ENCODE measurements at places on chromosomes 16 and 17.

GRCh38 chr17:30579610-30580315 is 102.6 kb downstream of the GOSR1 start:
- DNase-seq: no peak

DNA sequence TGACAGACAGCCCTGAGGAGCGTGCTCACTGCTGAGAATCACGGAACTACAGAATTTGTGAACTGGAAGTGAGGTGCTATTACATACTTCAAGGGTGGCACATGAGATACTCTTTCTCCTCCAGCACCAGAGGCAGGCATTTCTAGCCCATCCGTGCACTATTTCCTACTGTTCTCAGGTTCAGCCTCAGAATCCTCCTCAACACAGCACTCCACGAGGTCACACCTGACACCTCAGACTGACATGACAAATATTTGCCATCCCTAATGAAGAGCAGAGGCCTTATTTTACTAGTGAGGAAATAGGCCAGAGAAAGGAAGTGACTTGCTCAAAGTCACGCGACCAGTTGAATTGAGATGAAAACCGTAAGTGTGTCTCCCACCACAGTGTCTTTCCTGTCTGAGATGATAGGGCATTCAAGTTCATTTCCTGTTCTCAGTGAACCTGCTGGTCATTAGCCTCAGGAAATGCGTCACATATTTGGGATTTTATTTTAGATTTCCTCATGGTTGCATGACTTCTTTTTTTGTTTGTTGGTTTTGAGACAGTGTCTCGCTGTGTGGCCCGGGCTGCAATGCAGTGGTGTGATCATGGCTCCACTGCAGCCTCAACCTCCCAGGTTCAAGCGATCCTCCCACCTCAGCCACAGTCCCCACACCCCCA is 23.6 kb downstream of the SEZ6 start:
- peak; percentile 39 for DNase-seq

- DNase-seq: no peak
Observed at GRCh38 chr17:19897903-19898302, 30.2 kb upstream of the ULK2 start.

DNA sequence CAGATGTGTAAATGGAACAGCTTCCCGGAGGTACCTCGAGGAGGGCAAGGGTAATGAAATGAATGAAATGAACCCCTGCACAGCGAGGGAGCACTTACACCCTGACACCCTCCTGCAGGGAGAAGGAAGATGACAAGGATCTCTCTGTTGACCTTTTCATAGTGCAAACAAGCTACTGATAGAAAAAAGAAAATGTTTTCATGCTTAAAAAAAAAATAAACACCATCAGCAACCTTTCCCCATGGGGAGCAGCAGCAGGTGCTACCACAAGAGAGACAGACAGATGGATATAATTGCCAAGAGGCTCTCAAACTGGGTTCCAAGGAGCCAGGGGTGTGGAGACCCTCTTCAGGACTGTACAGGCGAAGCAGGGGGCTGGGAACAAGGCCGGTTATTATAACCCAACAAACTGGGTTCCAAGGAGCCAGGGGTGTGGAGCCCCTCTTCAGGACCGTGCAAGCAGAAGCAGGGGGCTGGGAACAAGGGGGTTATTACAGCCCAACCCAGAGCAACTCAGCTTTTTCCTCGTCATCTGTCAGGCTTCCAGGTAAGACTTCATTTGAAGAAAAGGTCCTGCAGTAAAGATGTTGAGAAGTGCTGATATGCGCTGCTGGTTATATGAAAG is 718 bp upstream of the RPH3AL start:
- no peak for DNase-seq

DNA sequence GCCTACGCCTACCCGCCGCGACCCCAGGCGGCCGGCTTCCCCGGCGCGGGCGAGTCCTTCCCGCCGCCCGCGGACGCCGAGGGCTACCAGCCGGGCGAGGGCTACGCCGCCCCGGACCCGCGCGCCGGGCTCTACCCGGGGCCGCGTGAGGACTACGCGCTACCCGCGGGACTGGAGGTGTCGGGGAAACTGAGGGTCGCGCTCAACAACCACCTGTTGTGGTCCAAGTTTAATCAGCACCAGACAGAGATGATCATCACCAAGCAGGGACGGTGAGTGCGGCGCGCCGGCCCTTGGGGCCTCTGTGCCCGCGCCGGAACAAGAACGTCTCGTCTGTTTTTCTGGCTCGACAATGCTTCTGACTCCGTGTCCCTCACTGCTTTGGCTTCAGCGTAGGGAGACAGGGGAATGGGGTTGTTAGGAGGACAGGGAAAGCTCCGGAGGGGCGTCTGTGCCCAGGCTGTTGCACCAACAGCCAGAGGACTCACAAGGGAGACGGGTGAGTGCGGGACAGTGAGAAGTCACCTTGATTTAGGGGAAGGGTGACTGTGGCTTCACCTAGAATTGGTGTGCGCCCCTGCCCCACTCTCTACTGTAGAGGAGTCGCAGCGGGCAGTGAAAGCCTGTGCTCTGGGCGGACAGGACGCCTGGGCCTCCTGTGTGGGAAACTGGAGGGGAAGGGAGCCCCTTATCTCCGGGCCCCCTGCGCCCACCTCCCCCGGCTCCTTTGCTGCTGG is 806 bp downstream of the TBX21 start:
- DNase-seq: no peak

- no peak for DNase-seq
Observed at GRCh38 chr17:37643869-37644268, 623 bp upstream of the DDX52 start.

GRCh38 chr16:47578573-47578972 is 117.4 kb downstream of the PHKB start:
- no peak for DNase-seq

DNA sequence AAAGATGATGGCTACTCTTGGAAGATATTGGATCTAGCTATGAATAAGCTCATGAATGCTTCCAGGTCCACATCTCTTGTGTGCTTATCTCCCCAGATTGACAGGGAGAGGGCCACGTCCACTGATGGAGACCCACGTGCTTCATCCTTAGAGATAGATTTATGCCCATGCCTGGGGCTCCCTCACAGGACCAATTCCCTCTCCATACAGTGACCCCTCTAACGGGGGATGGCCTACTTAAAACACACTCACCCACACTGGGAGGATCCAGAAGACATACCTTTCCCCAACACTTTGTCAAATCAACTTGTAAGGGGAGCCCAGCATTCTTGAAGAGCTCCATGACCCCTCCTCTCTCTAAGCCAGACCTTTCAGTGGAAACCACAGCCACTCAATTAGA is 169.7 kb upstream of the CDH5 start:
- no peak for DNase-seq

GRCh38 chr16:8885674-8886592 is 3.8 kb downstream of the LITAFD start:
- no peak for DNase-seq

DNA sequence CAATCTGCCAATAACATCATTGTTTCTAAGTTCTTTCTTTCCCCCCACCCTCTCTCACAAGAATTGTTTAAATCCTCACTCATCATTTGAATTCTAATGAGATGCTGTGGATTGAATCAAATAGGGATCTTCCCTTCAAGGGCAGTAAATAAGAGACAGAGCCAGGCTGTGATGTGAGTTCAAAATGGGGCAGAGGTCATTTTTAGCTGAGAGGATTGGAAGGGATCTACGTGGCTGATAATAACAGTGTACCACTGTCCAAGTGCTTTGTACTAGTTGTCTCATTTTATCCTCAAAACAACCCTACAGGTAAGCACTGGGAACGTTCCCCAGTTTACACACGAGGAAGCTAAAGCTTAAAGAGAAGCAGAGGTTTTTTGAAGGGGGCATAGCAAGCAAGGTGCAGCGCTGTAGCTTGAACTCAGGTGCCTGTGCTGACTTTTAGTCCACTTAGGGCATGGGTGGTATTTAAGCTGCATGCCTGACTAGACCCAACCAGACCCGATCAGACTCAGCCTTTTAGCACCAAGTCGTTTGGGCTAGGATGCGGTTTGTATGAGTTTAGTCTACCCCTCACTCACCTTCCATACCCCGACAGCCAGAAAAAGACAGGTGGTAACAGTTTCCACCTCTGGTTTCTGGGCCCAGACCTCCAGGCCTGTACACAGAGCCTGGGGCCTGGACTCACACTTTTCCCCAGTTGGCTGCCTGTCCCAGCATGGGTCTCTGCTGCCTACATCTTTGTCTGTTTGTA is 39.2 kb upstream of the CCR7 start:
- no peak for DNase-seq

- no peak for DNase-seq
Observed at GRCh38 chr17:4968486-4969046, 949 bp upstream of the SPAG7 start.

GRCh38 chr16:58624209-58624608 is 5.4 kb downstream of the CNOT1 start:
- no peak for DNase-seq

- DNase-seq: no peak
Observed at GRCh38 chr17:19327031-19327783, 35.3 kb downstream of the B9D1 start.

GRCh38 chr16:15981382-15981781 is 32.0 kb downstream of the ABCC1 start:
- DNase-seq: no peak

DNA sequence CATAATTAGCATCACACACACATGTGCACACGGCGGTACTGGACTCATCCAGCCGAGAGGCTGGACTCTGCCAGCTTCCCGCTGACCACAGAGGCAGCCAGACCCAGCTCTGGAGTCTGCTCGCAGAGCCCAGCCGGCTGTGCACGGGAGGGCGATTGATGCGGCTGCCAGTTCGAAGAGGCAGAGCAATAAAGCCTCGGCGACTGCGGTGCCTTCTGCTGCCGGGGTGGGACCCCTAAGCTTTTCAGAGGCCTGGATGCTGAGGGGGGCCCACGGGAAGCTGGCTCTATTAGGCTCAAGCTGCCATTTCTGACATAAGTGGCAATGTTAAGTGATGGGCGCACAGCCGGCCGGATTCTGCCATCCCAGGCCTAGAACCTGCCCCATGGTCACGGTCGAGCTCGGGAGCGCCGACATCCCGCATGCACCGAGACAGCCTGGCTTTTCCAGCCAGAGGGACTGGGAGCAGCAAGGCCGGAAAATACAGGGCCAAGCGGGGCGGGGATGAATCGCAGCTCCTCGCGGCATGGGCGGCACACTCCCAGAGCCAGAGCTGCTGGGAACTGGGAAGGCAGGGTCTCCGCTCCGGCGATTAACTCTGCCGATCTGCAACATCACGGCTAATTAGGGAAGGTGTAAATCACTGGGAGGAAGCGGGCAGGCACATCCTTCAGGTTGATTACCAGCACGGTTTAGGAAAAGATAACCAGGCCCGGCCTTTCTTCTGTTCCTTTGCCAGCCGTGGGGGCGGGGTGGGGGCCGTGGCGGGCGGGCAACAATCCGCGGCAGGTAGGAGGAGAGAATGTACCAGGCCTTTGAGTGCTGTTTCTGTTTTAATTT is 57.7 kb downstream of the TBC1D16 start:
- DNase-seq: no peak

- no peak for DNase-seq
Observed at GRCh38 chr17:31147507-31148202, 52.9 kb downstream of the NF1 start.

DNA sequence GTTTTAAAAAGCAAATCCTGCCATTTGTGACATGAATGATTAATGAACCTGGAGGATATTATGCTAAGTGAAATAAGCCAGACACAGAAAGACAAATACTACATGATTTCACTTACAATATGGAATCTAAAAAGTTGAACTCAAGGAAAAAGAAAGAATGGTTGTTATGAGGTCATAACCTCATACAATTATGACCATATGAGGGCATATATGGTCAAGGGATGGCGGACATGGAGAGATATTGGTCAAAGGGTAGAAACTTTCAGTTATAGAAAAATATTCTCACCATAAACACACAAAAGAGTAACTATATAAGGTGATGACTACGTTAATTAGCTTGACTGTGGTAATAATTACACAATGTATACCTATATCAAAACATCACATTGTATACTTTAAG is 56.5 kb downstream of the MYO1D start:
- DNase-seq: no peak

DNA sequence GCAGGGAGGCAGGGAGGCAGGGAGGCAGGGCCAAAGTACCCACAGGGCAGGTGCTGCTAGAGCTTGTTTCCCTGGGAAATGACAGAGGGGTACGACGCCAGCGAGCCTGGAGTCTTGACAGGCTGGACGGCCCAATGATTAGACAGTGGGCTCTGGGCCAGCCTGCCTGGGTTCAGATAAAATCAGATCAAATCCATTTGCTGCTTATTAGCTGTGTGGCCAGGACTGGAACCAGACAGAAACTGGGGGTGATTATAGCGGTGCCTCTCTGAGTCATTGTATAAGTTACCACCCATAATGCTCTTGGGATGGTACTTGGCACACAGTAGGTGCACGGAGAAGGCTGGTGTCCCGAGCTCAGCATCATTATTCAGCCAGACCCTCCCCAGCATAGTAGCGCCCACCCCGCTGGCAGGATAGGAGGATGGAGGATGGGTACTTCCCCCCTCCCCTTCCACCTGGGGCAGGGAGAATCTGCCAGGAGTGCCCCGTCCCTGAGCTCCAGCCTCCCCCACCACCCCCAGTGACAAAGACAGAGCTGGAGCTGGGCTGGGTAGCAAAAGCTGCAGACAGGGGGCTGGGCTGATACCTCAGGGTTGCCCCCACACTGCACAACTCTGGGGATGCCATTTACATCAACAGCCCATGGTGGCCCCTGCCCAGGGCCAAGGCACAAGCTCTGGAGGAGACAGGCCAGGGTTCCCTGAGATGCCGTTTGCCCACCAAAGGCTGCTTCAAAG is 77.6 kb upstream of the TNRC6C start:
- DNase-seq: no peak

GRCh38 chr16:30349675-30350074 is 5.4 kb downstream of the CD2BP2 start:
- no peak for DNase-seq

DNA sequence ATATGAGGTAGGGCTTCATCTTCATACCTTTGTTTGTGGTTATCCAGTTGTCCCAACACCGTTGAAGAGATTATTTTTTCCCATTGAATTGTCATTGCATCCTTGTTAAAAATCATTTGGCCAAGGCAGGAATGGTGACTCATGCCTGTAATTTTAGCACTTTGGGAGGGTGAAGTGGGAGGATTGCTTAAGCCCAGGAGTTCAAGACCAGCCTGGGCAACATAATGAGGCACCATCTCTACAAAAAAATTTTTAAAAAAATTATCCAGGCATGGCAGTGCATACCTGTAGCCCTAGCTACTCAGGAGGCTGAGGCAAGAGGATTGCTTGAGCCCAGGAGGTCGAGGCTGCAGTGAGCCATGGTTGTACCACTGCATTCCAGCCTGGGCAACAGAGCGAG is 223.9 kb downstream of the TANC2 start:
- no peak for DNase-seq

GRCh38 chr16:4018391-4018790 is 97.9 kb downstream of the ADCY9 start:
- DNase-seq: no peak

DNA sequence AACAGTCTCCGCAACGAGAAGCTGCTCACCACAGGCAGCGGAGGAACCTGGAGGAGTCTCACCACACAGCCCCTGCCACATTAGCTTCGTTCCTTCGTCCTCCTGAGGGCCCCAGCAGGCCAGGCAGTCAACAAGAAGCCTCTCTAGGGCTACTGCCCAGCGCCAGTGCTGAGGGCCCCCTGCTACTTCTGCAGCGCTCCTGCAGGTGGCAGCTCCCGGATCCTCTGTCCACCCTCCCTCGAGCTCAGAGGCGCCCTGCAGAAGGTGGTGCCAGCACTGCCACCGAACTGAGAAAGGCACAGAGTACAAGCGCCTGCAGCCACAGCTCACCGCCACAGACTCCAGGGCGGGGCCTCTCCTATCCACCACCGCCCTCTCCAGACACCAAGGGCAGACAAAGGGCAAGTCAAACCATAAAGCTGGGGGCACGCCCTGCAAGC is 27.3 kb downstream of the KDM8 start:
- peak; percentile 45 for DNase-seq
